ENCODE measurements at places on chromosomes 6 and 20.

- DNase-seq, result peak; percentile 60
Measured at GRCh38 chr6:149484733-149485700, at the start of gene ZC3H12D. Gene ZC3H12D, minus strand, starts transcription at chr6:149485014. Its CDS starts 10,471 bp downstream, at chr6:149474543.

DNA sequence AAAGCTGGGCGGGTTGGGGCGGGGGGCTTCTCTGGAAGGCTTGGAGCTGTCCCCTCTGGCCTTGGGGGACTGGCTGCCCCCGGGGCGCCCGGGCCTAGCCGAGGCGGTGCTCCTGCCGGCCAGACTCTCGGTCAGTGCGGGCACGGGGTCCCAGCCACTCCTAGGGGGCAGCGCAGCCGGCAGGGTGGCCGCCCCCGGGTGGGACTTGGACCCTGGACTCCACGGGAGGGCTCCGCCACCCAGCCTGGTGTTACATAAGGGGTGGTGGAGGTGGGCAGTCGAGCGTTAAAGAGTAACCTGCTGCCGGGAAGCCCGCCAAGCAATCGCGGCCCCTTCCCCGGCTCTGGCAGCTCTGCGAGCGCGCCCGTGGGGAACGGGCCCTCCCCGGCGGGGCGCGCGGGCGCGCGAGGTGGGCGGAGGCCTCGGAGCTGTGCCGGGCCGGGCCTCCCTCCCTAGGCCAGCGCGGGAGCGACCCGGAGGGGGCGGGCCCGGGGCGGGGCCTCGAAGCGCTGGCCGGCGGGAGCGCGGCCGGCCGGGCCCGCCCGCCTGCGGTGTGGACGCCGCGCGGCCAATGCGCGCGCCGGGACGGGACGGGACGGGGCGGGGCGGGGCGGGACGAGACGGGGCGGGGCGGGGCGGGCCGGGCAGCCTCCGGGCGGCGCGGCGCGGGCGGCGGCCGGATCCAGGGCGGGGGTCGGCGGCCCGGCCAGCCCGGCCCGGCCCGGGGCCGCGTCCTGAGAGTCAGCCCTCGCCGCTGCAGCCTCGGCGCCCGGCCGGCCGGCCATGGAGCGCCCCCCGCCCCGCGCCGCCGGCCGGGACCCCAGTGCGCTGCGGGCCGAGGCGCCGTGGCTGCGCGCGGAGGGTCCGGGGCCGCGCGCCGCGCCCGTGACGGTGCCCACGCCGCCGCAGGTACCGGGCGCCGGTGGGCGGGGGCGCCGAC lies at the start of gene SLC2A4RG:
TSS of gene SLC2A4RG (plus strand) at position 647 of the 940 bp plus-strand sequence. CDS start at position 784, 137 bp downstream.
- DNase-seq, result peak; percentile 84

DNA sequence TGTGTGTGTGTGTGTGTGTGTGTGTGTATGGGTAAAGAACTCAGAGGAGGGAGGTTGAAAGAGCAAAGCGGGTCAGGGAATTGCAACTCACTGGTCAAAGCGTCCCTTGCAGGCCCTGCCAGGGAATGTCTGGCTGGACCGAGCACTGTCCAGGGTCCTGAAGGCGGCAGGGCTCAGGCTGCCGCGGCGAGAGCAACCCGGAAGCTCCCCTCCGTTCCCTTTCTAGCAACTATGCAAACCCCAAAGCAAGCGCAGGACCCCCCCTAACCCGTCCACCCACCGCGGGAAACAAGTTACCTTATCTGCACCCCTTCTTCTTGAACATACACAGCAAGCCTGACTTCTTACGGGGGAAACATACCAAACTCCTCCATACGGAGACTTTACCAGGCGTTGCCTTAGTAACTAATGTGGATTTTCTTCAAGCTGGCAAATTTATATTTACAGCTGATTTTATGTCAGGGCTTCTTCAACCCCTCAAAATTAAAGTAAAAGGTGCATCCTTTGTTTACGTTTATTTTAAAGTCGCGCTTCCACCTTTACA lies 538 bp upstream of the GRM1 start:
- DNase-seq, result peak; percentile 48

DNA sequence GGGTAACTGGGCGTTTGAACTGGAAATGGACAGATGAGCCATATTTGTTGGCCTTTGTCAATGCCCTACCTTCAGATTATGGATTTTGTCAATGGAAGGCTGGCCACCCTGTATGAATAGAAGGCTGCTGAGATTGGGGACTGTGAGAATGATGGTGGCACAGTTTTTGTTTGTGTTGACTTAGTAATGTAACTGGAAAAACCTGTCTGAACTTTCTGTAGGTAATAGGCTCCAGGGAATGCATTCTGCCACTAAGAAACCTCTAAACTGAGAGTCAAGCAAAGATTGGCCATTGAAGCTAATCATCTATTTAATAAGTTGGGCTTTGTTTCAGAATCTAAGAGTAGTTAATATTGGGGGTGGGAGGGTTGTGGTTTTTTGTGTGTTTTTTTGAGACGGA lies 97.5 kb downstream of the FOXO3 start:
- no peak for DNase-seq

GRCh38 chr6:12595161-12595811 lies 121.3 kb upstream of the PHACTR1 start:
- no peak for DNase-seq

DNA sequence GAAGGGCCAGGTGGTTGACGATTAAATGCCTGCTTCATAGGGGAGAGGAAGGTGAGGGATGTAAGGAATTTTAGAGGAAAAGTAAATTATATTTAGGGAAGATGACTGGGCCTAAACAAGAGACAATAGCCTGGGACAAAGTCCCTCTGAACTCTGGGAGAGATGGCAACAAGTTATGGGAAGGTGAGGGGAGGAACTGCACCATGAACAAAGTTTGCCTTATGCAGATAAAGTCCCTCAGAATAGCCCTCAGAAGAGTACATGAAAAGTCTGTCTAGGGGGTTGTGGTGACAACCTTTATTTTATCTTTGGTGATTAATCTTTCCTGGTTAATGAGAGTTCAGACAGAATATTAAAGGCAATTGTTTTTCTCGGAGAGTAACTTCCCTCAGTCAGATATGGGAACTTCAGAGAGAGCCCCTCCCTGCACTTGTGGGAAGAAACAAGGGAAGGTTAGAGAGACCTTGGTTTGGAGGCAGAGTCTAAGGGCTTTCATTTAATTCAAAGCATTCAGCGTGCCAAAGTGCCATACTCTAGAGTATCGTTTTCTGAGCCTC lies 27.1 kb upstream of the FAM217A start:
- DNase-seq, result no peak

DNA sequence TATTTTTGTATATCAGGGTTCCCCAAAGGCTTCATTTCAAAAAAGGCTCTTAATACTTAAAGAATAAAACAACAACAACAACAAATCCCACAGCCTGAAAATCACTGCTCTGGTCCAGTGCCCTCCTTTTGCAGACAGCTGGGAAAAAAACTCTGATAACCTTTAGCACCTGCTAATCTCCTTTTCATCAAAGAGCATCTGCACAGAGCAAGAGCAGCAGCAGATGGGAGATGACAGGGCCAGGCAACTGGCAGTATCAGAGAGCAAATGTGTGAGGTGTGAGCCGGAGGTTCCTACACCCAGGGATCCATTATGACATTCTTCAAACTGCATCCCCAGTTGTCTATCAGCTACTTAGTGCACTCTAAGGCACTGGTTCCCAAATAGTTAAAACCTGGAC lies 25.7 kb downstream of the TTI1 start:
- DNase-seq, result no peak

DNA sequence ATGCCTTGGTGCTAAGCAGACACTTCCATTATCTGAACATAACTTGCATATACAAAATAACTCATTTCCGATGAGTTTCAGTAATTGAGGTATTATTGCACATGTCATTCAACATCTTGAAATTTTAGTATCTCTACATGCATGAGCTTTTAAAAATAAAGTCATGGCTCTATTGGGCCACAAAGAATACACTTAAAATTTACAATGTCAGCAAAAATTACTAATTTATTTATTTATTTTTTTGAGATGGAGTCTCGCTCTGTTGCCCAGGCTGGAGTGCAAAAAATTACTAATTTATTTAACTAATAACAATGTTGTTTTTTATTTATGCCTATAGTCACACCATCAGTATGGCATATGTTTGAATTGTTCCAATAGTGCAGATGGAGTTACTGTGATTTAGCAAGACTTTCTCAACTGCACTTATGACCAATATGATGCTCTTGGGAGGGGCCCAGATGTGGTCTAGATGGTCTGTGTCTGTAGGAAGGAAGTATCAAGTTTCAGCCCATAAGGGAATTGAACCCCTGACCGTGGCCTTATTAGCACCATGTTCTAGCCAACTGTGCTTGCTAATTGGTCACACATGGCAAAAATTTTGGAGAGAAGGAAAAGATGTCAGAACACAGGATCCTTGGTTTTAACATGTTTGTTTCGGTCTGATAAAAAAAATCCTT lies 370.7 kb upstream of the TSHZ2 start:
- no peak for DNase-seq
